Sigmoid colon (tissue), 7 donors: ENCODE measurements at places on chromosomes 1 and 21. TPM values are rescaled to one million over a fixed set of nuclear protein-coding genes. Genes with fewer than 3 reads are reported as not detected.

DNA sequence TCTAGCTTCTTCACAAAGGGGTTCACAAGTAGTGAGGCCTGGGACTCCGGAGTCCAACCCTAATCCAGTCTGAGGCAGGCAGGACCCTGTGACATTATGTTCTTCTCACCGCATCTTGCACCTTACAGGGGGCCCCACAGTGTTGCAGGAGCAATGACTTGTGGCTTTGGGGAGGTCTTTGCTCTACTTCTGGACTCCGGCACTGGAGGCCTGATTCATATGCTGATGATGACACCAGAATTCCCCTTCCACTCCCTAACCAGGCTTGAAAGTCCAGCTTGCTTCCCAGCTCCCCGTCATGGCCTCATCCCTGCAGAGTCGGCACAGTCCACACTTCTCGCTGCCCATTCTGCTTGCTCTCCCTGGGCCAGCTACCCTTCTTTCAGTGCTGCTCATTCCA, 96.3 kb upstream of the SLC44A3 start:
- DNase-seq: no peak

Gene MAP3K21
- total RNA-seq: 0.71 TPM

DNA sequence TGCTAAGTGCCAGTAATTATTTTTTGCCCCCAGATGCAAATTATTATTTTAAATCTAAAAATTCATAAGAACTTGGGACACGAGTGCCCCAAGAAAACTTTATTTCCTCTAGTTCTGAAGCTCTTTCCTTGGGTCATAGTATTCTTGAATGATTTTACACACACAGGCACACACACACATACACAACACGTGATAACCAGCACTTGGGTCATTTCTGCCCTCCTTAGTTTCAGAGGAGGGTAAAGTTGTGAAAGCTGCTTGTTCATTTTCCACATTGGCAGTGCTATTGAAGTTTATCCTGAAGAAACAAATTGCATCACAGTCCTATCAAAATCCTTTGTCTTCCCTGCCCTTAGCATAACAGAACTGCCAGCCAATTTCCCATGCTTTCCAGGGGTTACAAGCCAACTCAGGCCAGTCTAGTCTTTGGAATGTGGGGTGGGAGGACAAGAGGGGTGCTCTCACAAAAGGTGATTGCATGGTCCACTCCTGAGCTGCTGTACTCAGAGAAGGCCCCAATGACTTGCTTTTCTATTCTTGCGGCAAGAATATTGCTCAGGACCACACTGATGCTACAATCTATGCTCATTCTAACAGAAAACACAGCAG, 98.5 kb upstream of the POGK start:
- DNase-seq: no peak

- no peak for DNase-seq
These were observed 116.0 kb downstream of the TTLL7 start for GRCh38 chr1:83882906-83883305.

- no peak for DNase-seq
These were observed 224.1 kb downstream of the COL11A1 start for GRCh38 chr1:102884238-102884637.

DNA sequence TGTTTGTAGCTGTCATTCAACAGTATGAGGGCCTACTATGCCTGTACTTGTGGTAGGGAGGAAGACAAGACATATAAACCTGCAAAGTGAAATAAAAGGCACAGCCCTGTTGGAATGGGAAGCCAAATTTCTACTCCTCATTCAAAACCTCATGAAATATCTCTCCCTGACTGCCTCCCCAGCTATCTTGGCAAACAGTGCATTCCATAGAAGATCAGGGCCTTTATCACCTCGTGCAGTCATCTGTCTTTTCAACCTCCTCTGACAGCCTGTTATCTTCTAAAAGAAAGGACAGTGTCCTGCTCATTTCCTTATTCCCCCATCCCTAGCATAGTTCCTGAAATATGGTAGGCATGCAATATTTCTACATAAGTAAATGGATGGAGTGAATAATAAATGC, 71.0 kb downstream of the SH3GLB1 start:
- DNase-seq: no peak
